ENCODE measurements at places on chromosomes 12 and 14.

- no peak for DNase-seq
These were observed 236.7 kb downstream of the CACNA1C start for GRCh38 chr12:2289525-2289924.

- no peak for DNase-seq
These were observed 274.9 kb downstream of the PAWR start for GRCh38 chr12:79415746-79416435.

GRCh38 chr12:14959126-14959440, 2.3 kb downstream of the ARHGDIB start:
- no peak for DNase-seq

- no peak for DNase-seq
These were observed 79.9 kb downstream of the CHGA start for GRCh38 chr14:93002851-93003298.

DNA sequence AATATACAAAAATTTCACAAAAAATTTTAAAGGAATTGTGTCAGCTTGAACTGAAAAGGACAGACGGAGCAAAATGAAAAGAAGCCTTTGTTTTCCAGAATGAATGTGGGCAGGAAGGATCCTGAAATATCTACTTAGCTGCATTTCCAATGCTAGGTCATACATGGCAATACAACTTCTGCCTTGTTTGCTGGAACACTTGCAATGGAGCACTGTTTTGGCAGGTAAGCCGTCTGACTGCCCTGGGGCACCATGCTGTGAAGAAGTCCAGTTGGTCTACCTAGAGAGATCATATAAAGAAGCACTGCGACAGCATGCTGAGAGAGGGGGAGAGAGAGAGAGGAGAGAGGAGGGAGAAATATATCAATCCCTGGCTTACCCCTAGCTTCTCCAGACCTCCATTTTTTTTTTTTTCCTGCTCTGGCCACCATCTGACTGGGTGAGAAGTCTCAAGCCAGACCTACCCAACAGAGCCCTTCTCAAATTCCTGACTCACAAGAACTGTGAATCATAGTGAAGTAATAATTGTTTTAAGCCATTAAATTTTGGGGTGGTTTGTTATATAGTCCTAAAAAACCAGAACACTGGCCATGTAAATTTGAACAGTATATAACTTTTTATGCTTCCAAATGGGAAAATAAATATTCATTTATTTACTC, 97.1 kb upstream of the PRICKLE1 start:
- no peak for DNase-seq

GRCh38 chr12:116159593-116160200, 117.8 kb downstream of the MED13L start:
- DNase-seq: no peak

DNA sequence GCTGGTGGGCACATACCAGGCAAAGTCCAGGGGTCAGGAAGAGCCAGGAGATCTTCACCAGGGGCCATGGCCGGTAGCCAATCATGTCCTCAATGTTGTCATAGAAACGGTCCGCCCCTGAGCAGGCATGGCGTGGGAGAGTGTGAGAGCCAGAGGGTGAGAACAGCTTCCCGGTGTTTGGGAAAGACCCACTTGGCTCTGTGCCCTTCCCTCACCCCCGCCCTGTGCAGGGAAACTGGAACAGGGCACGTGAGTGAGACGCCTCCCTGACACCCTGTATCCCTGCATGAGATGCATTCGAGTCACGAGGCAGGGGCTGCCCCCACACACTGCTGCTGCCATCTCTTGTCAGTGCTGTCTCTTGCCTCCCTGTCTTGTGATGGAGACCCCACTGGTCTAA, 20.7 kb downstream of the SLC6A12 start:
- DNase-seq: no peak

- peak; percentile 70 for DNase-seq
These were observed 16.4 kb upstream of the ESPL1 start for GRCh38 chr12:53251477-53252348.

DNA sequence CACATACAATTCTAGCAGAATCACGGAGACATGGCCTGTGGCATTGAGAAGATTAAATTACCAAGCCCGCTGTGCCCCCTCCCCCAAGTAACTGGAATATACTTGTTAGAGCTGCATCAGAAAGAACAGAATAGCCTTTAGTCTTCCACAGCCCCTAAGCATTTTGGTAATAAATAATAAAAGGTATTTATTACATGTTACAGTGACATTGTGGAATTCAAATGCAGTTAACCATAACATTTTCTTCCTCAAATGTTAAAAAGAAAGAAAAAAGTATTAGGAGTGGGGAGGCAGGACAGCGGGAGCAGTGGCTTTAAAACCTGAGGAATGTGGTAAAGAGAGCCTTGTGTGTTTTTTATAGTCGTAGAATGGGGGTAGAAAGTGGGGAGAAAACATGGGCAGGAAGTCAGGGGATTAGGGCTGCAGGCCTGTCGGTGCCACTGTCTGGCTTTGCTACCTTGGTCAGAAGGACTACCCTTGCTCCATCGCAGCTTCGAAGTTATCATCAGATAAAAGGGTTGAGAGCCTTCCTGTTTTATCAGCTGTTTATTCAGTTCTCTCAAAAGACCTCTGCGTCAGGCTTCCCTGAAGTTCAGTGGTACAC, 255.9 kb downstream of the MSRB3 start:
- no peak for DNase-seq

DNA sequence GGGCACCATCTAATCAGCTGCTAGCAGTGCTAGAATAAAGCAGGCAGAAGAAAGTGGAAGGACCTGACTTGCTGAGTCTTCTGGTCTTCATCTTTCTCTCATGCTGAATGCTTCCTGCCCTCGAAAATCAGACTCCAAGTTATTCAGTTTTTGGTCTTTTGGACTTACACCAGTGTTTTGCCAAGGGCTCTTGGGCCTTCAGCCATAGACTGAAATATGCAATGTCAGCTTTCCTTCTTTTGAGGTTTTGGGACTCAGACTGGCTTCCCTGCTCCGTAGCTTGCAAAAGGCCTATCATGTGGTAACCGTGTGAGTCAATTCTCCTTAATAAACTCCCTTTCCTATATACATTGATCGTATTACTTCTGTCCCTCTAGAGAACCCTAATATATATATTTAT, 159.3 kb downstream of the SLCO1B3 start:
- DNase-seq: no peak

GRCh38 chr12:27981874-27982273, 9.3 kb upstream of the PTHLH start:
- no peak for DNase-seq

GRCh38 chr14:35808076-35808637, 938 bp downstream of the RALGAPA1 start:
- no peak for DNase-seq

DNA sequence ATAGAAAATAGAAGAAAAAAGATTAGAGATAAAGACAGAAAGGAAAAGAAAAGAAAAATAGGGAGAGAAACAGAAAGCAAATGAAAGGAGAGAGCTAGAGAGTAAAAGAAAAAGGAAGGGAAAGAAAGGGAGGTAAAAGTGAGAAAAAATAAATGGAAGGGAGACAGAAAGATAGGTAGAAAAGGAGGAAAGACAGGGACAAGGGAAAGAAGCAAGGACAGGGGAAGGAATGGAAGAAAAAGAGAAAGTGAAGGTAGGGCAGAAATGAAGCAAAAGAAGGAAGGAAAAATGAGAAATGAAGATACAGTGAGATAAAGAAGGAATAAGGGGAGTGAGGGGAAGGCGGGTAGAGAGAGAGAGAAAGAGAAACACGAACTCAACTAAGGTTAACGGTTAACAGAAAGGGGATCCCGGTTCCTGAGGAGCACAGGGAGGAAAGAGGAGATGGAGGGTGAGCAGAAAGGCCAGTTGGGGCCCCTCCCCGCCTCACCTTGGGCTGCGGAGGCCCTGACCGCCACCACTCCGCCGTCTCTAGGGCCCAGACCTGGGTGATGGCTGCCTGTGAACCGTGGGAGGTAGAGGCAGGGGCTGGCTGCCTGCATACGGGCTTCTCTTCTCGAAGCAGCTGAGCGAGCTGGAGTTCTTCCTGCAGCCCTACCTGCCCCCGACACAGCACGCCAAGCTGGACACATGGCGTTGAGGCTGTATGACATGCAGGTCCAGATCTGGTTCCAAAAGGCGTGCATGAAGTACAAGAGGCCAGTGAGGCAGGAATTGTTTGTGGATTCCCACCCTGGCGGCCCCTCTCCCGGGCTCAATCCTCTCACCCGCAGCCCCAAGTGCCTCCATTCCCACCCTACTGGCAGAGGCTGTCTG, 59.5 kb downstream of the SMUG1 start:
- DNase-seq: no peak

GRCh38 chr14:104390221-104390931, 189.2 kb upstream of the C14orf180 start:
- DNase-seq: peak; percentile 5

DNA sequence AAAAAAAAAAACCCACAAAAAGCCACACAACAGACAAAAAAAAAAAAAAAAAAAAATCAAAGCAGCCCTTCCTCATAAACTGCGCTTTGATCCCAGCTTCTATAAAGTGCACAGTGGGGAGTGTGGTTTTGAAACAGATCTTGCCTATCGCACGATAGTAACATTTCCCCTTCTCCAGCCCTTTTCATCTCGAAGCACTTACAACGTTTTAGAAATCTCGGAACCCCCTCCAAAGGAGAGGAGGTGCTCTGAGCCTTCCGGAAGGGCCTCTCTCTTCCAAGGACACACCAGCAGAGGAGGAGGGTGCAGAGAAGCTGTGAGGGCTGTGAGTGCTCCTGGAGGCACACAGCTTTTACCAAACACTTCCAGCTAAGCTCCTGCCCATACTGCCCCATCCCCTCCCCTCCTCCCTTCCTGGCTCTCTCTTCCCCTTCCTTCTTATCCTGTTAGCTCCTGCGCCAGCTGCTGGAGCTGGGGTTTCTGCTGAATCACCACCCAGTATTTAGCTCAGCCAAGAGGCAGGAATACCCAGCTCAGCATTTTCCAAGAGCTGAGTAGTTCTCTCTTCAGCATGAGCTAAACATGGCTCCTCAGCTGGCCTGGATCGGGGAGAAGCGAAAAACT, 28.4 kb downstream of the SLC7A8 start:
- no peak for DNase-seq

DNA sequence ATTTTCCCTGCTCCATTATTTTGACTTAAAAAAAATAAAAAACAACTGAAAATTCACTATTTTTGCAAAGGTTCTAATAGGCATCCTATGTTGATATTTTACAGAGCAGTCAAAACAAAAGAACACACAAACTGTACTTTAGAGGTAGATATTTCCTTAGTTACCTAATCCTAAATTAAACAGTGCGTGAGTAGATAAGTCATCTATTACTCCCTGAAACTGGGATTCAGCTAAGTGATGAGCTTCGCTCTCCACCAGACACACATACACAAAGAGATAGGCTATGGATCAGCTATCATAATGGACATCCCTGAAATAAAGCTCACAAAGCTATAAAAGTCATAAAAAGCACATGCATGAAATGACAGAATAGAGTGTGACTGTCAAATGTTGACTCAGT, 398.7 kb downstream of the SOX5 start:
- DNase-seq: no peak

- DNase-seq: no peak
These were observed 447 bp downstream of the CD63 start for GRCh38 chr12:55728186-55728938.

- DNase-seq: no peak
These were observed 185.6 kb downstream of the DICER1 start for GRCh38 chr14:94971750-94972149.

DNA sequence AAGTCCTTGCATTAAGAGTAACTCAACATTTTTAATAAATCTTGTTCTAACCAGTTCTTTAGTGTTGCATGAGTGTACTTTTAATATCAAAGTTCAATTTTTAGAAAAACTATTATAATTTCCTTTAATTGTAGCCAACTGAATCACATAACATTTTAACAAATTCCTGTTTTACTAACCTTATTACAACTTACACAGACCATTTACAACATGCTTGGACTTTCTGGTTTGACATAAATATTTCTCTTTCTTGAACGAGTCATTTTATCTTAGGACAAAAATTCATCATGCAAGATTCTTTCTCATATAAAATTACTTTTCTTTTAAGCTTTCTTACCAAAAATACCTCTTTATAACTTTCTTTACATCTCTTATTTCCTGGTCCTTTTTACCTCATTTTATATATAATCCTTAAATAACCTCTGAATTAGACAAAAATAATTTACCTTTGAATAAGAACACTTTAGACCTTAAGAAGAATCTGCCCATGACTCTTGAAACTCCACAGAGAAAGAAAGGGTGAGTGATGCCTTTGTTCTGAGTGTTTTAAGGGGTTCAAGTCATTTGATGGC, 3.9 kb downstream of the SLCO1A2 start:
- DNase-seq: no peak

GRCh38 chr12:70648191-70648590, 11.0 kb upstream of the PTPRB start:
- DNase-seq: no peak

DNA sequence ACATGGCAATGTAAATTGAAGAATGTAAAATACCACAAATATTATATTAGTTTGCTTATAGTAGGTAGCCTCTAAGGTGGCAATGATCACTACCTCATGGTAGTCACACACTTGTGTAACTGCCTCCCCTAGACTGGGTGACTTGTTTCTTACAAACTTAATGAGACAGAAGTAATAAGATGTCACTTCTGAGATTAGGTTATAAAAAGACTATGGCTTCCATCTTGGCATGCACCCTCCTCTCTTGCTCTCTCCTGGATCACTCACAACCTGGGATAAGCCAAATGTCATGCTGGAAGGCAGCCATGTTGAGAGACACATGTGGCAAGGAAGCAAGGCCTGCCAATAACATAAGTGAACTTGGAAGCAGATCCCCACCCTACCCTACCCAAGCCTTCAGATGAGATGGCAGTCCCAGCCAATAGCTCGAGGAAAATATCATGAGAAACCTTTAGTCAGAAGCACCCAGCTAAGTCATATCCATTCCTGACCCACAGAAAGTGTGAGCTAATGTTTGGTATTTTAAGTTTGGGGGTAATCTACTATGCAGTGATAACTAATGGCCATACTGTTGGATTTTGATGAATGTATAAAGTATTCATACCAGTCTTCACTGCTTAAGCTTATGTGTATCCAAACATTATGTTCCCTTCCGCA, 43.3 kb downstream of the PPP1R12A start:
- no peak for DNase-seq

- no peak for DNase-seq
These were observed 5.4 kb downstream of the DLK1 start for GRCh38 chr14:100731846-100732765.

DNA sequence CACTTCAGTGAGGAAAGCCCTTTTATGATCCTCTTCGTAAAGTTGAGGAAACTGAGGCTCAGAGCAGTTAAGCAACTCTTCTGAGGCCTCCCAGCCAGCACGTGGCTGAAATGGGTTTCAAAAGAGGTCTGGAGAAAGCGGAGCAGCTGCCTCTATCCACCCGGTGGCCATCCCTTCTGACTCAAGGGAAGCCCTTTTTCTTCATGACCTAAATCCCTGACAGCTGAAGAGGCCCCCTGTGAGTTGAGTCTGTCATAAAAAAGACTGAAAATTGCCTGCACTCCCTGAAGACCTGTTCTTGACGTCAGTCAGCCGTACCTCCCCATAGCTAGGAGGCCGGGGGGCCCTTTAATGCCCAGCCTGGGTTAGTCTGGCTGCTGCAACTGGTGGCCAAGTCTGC, 10.7 kb downstream of the CMKLR1 start:
- no peak for DNase-seq

- DNase-seq: no peak
These were observed 52.0 kb downstream of the KCNMB4 start for GRCh38 chr12:70418101-70418500.

Measured in activated T-helper 2 cell treated with anti-CD3 and anti-CD28 coated beads, Interferon-gamma antibody, Interleukin-2, Interleukin-4, amounts not matched to agents 10 μg/mL and 5 μg/mL and 100 μg/mL, durations not matched to agents 14 hours and 24 hours and 36 hours (primary cell).